ENCODE measurements at places on chromosomes 7 and 10.

GRCh38 chr7:140883378-140883777 is 41.4 kb downstream of the BRAF start:
- DNase-seq, result no peak

GRCh38 chr10:123402656-123403055 is 248.5 kb downstream of the BUB3 start:
- DNase-seq, result peak; percentile 64

DNA sequence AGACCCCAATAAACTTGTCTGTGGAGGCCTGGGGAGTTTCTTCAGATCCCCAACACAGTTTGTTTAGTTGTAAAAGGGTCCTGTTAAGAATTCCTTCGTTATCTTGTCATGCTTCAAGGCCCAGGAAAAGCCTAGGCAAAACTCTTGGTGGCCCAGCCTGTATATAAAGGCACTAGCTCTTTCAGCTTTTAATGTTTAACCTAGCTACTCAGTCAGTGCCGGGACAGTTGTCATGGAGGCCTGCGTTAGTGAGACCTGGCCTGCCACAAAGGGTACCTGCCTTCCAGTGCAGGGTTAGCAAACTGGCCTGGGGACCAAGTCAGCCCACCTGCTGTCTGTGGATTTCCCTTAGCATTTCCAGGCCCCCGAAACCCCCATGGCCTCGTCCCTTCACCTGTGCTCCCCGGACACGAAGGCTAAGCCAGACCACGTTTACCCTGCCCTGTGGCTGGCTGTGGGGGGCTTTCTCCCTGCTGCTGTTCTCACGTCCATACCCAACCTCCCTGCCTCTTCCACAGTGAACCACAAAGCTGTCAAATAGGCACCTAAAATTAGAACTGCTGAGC is 96.9 kb upstream of the PPP2R2D start:
- DNase-seq, result no peak

DNA sequence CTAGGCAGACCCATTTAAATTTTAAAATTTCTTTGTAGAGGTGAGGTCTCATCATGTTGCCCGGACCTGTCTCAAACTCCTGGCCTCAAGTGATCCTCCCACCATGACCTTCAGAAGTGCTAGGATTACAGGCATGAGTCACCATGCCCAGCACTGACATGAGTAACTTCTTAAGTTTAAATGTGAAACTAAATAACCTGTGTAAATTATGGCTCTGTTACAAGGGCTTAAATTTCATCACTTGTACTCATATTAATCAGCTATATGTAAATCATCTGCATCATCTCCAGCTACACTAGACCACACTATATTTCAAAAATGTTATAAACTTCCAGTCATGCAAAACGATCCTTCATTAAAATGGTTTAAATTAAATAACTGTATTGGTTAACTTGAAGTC is 56.1 kb downstream of the ATAD1 start:
- no peak for DNase-seq

DNA sequence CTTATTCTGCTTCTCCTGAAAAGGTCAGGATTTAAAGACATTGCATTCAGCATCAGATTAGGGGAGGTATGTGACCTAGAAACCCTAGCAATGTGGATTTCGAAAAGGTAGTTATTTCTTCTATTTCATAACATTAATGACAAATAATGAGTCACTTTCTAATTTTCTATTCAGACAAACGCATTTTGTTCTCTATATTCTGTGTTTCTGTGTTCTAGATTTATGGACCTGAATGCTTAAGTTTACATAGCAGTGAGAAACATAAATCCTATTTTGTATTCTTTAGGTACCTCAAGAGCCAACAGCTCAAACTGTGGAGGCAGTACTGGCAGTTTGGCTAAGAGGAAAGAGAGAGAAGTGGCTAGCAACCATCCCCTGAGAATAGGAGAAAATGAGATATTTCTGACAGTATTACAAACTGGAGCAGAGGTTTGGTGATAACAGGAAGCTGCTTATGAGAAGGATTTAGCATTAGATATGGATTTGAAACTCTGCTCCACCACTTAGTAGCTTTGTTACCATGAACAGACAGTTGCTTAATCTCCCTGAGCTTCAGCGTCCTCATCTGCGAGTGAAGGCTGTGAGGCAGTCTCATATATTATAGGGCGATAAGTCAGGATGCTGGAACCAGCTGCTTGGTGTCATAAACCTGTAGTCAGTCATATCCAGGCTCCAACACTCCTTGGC is 28.2 kb downstream of the CDK14 start:
- no peak for DNase-seq

DNA sequence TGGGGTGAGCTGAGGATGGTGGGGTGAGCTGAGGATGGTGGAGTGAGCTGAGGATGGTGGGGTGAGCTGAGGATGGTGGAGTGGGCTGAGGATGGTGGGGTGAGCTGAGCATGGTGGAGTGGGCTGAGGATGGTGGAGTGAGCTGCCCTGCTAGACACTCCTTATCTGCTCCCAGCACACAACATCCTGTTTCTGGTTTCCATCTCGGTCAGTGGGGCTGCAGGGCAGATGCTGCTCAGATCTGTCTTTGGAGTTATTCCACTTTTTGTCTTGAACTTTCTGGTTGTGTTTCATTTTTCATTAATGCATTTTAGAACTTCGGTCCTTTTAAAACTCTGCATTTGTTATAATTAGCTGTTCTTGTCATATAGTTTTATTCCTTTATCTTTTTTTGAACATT is 67.9 kb upstream of the ANTXRL start:
- peak; percentile 7 for DNase-seq

DNA sequence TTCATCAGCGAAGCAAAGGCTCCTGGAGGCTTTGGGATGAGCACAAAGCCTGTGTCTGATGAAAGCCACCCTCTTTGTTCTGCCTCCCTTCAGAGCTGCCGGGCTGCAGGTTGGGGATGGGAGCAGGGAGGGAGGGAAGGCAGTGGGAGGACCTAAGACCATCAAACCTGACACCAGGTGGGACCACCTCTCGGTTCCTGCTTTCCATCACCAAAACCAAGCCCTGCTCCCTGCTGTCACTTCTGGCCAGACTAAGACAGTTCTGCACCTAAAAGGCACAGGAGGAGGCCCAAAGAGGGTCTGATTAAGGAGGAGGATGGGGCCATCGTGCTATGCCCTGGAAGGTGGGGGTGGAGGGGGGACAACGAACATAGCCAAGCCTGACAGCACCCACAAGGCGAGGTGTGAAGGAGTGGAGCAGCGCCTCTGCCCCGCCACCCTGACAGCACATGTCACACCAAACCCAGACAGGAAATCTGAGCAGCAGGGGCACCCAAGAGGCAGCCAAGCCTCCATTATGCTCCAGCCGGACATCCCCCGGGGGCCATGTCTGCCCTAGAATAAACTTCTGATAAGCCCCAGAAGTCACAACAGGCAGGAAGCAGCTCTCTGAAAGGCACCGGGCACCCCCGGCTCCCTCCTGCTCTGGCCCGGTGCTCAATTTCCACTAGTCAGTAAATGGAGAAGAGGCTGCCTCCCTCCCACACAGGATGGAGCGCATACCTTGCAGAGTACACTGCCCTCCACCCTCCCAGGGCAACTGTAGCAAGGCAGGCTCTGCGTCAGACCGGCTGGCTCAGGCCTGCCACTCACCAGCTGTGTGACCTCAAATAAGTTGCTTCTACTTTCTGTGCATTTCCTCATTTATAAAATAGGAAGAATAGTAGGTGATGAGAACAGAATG is 48.9 kb downstream of the DLG5 start:
- peak; percentile 46 for DNase-seq

DNA sequence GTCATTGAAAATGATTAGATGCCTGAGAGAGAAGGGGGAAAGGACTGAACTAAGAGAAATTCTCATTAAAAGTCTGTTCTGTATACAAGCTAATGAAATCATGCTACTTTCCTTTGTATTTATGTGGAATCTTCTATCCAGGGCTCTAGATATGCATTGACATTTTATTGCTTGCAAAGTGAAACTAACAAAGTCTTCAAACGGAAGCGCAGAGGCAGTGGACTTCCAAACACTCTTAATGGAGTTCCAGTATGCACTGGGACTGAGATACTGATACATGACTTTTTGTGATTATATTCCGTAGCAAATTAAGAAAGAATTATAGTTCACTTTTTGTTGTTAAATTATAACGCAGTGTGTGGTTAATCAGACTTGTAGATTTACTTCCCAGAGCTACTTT is 166.8 kb upstream of the TBX20 start:
- no peak for DNase-seq

DNA sequence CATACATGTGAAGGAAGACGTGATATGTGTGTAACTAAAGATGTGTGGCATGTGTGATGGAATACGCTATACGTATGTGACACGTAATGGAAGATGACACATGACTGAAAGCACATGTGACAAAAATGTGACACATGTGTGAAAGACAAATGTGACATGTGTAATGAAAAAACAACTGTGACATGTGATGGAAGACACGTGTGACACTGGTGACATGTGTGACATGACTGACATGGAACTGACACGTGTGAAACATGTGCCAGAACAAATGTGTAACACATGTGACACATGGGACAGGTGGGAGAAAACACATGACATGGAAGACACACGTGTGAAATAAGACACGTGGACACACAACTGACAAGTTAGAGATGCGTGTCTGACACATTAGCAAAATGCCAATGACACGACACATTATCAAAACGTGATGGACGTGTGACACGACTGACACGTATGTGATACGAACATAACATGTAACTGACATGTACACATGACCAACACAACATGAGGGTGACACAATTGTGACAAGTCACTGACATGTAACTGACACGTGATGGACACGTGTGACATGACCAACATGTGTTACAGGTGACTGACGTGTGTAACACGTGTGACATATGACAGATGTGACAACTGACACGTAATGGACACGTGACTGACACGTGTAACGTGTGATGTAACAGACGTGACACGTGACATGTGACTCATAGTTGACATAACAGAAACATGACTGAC is 24.4 kb downstream of the CRPPA start:
- DNase-seq, result no peak

GRCh38 chr10:77037735-77038403 is 599.7 kb downstream of the KCNMA1 start:
- no peak for DNase-seq

GRCh38 chr7:23863209-23863787 is 153.3 kb downstream of the STK31 start:
- DNase-seq, result peak; percentile 10

- DNase-seq, result no peak
These were observed 42.0 kb upstream of the FOXP2 start for GRCh38 chr7:114372619-114373018.

DNA sequence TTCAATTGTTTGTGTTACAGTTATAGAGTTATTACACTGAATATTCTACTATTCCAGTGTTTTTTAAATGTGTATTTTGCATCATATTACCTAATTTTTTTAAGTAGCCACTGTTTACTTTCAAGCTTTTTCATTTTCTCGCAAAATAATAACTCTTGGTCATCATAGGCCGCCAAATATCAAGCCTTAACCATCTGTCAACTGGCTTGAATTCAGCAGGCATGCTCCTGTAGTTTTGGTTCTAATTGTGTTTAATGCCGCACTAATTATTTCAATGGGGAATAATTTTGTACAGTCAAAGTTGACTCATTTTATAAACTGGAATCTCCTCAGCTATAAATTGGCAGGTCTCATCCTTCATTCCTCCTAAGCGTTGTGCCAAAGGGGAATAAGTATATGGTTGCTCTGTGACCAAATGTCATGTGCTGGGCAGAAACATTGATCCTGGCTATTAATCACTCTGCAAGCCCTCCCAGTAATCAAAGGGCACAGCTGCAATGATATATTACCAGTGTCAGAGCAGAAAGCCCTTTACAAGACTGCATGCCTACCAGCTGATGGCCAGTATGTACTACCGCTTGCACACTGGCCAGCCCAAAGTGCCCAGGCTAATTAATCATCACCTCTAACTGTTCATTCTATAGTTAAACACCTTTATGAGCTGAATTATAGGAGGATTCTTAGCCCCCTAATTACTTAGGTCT is 74.8 kb downstream of the SKAP2 start:
- DNase-seq, result no peak

DNA sequence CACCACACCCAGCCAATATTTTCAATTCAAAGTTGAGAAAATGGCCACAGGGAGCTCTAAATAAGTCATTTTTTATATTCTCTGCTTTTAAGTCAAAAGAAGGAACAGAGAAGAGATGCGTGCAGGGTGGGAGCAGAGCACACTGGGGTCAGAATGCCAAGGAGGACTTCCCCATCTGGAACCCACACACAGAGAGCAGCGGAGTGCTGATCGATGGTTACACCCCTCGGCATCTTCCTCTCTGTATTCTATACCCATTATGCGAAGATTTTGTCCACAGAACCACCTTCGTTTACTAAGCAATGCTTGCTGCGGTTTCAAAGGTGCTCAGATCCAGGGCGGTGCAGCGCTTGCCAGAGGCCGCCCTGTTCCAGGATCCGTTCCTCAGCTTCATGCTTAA is 91.3 kb upstream of the RHEB start:
- no peak for DNase-seq

GRCh38 chr7:20164425-20165145 is 52.6 kb downstream of the MACC1 start:
- no peak for DNase-seq

DNA sequence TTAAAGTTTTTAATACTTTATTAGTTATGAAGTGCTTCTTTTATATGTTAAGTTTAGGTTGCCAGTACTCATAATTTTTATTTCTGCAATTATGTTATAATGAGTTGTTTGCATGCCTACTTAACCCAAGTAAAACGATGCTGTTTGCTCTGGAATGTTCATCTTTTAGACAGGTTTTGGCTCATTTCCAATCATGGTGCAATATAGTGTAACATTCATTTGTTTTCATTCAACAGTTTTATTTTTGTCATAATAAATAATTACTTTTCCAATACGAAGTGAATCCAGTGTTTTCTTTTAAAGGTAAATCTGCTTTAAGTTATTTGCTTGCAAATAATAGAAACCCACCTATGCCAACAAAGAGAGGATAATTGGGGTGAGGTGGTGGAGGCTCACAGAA is 22.1 kb downstream of the ARL5B start:
- no peak for DNase-seq

GRCh38 chr7:14394786-14395185 is 405.3 kb upstream of the ETV1 start:
- no peak for DNase-seq

GRCh38 chr10:25725917-25726716 is 207.9 kb upstream of the MYO3A start:
- DNase-seq, result peak; percentile 35

GRCh38 chr10:22345301-22346095 is at the start of gene SPAG6:
SPAG6 (plus strand) TSS chr10:22345496; CDS start chr10:22345612, 116 bp downstream.
- DNase-seq, result peak; percentile 77

GRCh38 chr10:86345859-86346798 is 20.5 kb downstream of the GRID1 start:
- DNase-seq, result no peak

DNA sequence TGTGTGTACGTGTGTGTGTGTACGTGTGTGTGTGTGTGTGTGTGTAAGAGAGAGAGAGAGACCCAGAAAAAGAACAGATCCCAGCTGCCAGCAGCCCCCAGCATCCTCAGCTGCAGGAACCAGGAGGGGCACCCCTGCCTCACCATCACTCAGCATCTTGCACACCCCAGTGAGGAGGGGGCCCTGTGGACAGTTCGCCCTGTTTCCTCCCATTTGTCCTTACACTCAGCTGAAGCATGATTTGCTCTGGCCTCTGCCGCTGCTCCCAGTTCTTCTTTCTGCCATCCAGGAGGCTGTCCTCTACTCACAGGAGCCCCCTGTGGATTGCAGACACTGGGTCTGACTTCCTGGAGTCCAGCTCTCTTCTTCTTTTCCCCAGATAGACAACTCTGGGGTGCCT is 9.7 kb downstream of the GPR26 start:
- no peak for DNase-seq
